ENCODE measurements at places on chromosomes 5 and 9.

DNA sequence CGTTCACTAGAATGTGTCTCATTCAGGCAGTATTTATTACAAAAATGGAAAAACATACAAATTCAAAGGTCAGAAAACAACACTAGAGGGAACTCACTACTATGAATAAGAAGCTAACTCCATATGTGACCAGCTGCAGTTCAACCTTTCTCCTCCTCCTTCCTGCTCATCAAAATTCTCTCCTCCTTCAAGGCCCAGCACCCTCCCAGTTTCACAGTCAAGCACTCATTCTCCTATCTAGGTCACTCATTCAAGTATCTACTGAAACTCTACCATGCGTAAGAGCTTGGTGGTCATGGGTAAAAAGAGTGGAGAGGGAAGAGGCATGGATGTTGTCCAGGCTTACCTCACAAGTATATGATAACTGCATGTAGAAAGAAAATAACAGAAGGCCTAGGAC lies 27.7 kb downstream of the ECPAS start:
- DNase-seq: peak; percentile 9

DNA sequence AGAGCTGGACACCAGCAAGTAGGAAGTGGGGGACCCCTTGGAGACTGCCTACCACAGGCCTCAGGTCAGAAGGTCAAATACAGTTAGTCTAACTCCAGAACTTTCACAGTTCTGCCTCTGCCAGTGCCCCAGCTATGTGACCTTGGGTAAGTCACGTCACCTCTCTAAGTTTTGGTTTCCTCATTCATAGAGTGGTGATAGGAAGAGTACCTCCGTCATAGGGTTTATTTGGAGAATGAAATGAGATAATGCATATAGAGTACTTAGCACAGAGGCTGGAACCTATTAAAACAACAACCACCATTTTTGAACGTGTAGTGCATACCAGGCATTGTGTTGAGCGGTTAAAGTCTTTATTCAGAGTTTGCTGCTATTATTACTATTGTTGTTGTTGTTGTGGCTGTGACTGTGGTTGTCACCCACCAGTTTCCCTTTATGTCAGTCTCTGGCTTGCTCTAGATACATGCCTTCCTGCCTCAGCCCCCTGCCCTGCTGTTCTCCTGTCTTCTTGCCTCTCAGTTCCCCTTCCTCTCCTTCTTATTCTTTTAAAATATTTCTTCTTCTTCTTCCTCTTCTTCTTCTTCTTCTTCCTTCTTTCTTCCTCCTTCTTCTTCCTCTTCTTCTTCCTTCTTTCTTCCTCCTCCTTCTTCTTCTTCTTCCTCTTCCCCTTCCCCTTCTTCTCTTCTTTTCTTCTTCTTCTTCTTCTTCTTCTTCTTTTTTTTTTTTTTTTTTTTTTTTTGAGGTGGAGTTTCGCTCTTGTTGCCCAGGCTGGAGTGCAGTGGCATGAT lies 67.8 kb downstream of the RALGPS1 start:
- DNase-seq: no peak

GRCh38 chr5:168020542-168021294 lies 270.7 kb upstream of the WWC1 start:
- DNase-seq: peak; percentile 16

GRCh38 chr5:106020894-106021293 lies 1649.8 kb downstream of the EFNA5 start:
- DNase-seq: no peak

DNA sequence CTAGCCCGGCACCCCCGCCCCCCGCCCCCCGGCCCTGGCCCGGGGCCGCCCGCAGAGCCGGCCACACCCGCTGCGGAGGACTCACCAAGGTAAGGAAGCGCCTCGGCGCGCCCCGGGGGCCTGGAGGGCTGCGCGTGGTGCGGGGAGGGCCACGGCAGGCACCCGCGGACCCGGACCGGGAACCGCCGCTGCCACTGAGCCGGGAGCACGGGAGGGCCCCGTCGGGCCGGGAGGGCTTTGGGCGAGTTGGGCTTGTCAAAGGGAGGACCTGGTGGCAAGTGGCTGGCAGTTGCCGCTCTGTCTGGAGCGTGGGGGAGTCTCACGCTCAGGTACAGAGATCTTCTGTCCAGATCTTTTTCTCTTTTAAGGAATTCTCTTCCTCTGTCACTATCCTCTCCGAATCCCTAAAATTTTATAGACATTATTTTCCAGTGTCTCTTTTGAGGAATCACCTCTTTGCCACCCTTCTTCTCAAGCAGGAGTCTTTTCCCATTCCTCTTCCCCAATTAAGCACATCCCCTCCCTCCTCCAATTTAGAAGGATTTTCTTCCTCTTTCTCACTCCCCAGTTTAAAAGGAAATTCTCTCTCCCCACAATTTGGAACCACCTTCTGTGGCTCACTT lies 11.3 kb upstream of the LHX2 start:
- DNase-seq: no peak

DNA sequence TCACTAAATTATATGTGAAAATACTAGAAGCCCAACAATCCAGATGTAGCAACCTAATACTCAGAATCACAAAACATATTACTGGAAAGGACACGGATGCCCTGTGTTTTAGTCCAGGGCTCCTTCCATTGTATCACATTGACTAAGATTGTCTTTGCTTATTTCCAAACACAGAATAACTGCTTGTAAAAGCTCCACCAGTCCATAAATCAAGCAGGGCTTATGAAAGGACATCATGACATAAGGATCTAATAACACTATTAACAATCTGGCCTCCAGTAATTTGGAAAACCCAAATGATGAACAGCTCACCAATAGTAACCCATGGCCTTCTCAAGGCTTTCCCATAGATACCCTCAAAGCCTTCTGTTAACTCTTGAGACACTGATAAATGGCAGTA lies 39.8 kb downstream of the WDR41 start:
- no peak for DNase-seq

DNA sequence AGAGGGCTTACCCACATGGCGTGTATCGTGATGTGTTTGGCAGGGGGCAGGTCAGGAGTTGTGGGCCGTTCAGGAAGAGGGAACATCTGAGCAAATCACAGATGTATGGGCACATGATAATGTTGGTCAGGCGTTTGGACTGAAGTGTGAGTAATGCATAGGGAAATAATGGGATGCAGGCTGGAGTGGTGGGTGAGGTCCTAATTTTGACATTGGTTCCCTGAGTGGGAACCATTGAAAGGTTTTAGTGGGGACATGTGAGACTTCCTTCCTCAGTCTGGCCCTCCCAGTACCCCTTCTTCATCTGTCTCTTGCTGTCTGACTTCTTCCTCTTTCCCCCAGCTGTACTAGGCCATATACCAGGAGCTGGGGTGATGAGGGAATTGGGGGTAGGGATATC lies 7.6 kb downstream of the OTULIN start:
- no peak for DNase-seq

DNA sequence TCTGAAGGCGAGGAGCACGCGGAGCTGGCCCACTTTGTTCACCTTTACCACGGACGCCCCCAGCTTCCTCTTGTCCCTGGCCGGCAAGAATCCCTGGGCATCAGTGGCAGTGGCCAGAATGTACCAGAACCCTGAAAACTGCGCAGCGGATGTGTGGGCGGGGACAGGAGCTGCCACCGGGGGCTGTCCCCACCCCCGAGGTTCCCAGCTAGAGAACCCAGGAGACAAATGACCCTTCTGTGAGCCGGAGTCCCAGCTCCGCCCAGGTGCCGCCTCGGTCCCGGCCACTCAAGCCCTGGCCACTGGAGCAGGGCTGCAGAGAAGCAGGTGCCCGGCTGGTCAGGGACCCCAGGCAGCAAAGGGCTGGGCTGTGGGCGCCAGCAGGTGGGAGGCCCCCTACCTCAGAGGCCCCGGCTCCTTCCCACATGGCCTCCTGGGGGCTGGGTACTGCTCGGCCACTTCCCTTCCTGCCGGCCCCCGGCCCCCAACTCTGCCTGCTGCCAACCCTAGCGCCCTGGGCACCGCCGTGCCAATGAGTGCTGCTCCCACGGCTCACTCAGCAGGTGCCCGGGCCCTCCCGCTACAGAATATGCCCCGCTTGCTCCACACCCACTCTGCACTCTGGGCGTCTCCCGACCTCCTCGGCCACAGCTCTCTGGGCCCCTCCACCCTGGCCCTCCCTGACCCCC lies 713 bp downstream of the LCN10 start:
- DNase-seq: no peak

DNA sequence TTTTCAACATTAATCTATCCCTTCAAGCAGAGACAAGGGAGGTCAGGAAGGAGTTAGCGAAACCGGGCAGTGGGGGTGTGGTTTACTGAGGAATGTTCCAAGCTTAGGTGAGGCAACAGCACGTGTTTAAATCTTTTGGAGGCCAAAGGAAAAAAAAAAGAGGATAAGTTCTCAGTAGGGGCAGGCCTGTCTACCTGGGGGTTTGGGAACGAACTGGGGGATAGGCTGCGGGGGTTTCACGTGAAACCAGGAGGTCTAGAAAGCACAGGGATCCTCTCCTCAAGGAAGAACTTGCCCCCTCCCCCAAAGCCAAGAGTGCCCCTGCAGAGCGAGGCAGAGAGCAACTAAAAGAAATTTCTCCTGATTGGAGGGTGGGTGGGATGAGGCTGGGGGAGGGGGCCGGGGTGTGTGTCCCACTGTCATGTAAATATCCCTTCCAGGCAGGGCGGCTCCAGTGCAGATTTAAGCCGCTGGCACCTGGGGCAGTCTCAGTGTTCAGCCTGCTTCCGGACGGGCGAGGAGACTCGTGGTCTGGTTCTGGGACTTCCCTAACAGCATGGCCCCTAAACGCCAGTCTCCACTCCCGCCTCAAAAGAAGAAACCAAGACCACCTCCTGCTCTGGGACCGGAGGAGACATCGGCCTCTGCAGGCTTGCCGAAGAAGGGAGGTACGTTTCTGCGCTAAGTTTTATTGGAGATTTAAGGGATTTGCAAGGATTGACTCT lies 5.5 kb upstream of the SET start:
- DNase-seq: peak; percentile 92

DNA sequence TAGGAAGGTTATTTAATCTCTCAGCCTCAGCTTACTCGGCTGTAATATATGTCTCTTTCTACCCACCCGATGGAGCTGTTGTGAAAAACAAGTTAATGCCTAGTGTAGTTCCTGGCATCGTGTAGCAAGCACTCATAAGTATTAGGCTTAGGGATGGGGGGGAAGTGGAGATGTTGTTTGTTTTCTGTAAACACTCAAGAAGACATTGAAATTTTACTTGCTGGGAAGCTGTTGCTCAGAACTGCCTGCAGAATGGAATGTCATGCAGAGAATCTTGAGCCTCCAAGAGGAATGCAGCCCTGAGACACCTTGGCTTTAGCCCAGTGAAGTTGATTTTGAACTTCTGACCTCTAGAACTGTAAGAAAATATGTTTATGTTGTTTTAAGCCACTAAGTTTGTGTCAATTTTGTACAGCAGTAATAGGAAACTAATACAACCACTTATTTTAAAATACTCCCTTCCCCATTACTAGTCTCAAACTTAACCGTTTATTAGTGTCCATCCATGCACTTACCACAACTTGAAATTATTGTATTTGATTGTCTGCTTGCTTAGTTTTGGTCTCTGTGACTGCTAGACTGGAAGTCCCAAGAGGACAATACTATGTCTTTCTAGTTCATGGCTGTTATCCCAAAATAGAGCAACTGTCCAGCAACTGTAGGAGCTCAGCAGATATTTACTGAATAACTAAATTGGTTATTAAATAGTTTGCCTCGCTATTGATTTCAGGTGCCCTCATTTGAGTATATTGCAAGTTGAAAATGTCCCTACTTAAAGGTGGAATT lies 53.8 kb downstream of the MFAP3 start:
- peak; percentile 55 for DNase-seq

GRCh38 chr5:127428276-127428675 lies 89.2 kb upstream of the PRRC1 start:
- no peak for DNase-seq

DNA sequence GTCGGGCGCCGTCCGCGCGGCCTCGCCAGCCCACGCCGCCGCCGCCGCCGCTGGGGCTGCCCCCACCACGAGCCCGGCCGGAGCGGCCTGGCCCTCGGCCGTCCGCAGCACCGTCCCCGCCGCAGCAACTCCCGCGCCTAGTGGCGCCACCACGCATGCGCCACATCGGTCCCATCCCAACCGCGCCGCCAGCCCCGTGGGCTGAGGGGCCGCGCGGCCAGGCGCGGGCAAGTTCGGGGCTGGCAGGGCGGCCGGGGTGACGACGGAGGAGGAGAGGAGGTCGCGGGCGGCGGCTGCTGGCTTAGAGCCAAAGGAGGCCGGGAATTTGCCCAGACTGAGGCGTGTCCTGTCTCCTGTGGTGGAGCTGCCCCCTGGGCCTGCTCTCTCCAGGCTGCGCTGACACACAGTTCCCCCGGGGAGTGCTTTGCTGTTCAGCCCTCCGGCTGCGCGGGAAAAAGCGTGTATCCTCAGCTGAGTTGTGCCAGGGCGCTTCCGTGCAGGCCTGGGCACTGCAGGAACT lies at the start of gene TUSC1:
TUSC1 (minus strand) TSS at position 298 of the 520 bp plus-strand sequence; CDS start at position 166, 132 bp downstream.
- DNase-seq: peak; percentile 74

Measured in renal cortical epithelial cell (primary cell).